ENCODE measurements at places on chromosomes 5 and 9. TPM values are rescaled to one million over a fixed set of nuclear protein-coding genes. Genes with fewer than 3 reads are reported as not detected.

EIF4E1B gene
- not detected for total RNA-seq

PCDHB16 gene
- total RNA-seq: 1.1 TPM

VCAN gene
- total RNA-seq: 70.5 TPM

SH3GL2 gene
- total RNA-seq: 3.6 TPM

SH3GLB2 gene
- 63.7 TPM for total RNA-seq

INSYN2B gene
- 3.0 TPM for total RNA-seq

CLIC3 gene
- total RNA-seq: 0.29 TPM

IL9 gene
- total RNA-seq: not detected

ST8SIA4 gene
- total RNA-seq: 1.6 TPM

ITGA2 gene
- total RNA-seq: 50.5 TPM

SLC24A2 gene
- total RNA-seq: 0.06 TPM

TUT7 gene
- 23.8 TPM for total RNA-seq

C5orf52 gene
- total RNA-seq: not detected

OSMR gene
- total RNA-seq: 22.8 TPM

ABLIM3 gene
- 57.9 TPM for total RNA-seq

IL3 gene
- not detected for total RNA-seq

IL5 gene
- not detected for total RNA-seq

FBLL1 gene
- total RNA-seq: 0.39 TPM

IFNB1 gene
- not detected for total RNA-seq

ZNF454 gene
- 1.3 TPM for total RNA-seq

CXCL14 gene
- not detected for total RNA-seq

ORM2 gene
- total RNA-seq: not detected

ORM1 gene
- total RNA-seq: not detected

OMD gene
- total RNA-seq: not detected

TERT gene
- total RNA-seq: not detected

ARHGEF28 gene
- 83.0 TPM for total RNA-seq

PROB1 gene
- 2.4 TPM for total RNA-seq

DDX4 gene
- total RNA-seq: not detected

PCDHB7 gene
- 2.4 TPM for total RNA-seq

CDX1 gene
- not detected for total RNA-seq

DRD1 gene
- not detected for total RNA-seq

SHOC1 gene
- total RNA-seq: not detected

EIF4EBP3 gene
- 1.3 TPM for total RNA-seq

SLC4A9 gene
- total RNA-seq: 0.06 TPM

APBA1 gene
- 15.2 TPM for total RNA-seq

CCDC69 gene
- 10.6 TPM for total RNA-seq

C5orf34 gene
- total RNA-seq: 1.4 TPM

MEIKIN gene
- not detected for total RNA-seq

SGCD gene
- 0.05 TPM for total RNA-seq

PRKACG gene
- total RNA-seq: not detected

NACC2 gene
- total RNA-seq: 41.5 TPM

WDR5 gene
- total RNA-seq: 23.9 TPM

PLAA gene
- total RNA-seq: 46.2 TPM

FOXD4 gene
- not detected for total RNA-seq

PTGDS gene
- total RNA-seq: not detected

AFAP1L1 gene
- 274 TPM for total RNA-seq

OBP2B gene
- total RNA-seq: not detected

POU5F2 gene
- total RNA-seq: 2.7 TPM

PSMB7 gene
- 264 TPM for total RNA-seq

CA9 gene
- 0.15 TPM for total RNA-seq

Data from glomerular endothelial cell (primary cell).